Stimulated activated naive CD4-positive, alpha-beta T cell (primary cell): ENCODE measurements at places on chromosomes 5 and 9.

DNA sequence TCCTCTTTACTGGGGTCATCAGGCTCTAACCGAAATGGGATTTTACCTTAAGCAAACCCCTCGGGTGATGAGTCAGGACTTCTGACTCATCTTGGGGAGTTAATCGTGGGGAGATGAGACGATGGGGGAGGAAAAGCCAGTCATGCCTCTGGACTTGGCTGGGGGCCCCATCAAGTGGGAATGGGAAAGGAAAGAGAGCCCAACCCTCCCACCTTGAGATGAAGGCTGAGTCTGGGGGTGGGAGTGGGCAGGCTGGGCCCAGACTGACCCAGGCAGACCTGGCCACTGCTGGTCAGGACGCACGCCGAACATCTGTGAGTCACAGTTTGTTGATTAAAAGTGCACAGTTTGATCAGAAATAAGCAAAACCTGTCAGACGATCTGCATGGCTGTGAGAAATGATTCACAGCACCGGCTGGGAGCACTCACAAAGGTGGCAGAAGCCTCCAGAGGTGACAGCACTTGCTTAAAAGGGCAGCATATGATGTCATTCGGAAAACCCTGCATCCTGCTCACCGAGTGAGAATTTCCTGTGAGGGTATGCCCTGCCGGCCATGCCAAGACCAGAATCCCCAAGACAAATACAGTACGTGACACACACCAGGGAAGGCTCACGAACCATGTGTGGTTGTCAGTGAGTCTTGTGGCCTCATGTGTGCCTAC lies 50.0 kb upstream of the SLC25A51 start:
- DNase-seq: no peak

- DNase-seq: no peak
These were observed 46.0 kb upstream of the FREM1 start for GRCh38 chr9:14956208-14956607.

DNA sequence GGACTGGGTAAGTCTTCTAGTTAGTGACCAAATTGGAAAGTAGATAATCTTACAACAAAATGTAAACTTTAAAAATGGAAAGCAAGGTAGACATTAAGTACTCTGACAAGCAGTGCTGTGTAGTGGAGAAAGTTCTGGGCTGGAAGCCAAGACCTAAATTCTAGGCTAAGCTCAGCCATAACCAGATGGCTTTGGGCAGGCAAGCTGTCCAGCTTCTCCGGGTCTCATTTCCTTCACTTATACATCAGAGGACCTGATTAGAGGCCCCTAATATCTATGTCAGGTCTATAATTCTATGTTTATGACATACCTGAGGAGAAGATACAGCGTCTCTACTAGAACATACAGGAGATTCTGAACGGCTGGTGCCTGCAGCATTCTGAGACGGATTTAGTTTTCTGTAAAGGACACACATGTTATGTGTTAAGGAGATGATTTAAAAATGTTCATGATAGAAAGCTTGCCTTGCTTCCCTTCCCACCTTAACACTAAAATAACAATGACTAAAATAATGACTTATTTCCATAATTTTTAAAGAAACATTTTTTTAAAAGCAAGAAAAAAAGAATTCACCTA lies 61.2 kb downstream of the ELL2 start:
- DNase-seq: no peak

DNA sequence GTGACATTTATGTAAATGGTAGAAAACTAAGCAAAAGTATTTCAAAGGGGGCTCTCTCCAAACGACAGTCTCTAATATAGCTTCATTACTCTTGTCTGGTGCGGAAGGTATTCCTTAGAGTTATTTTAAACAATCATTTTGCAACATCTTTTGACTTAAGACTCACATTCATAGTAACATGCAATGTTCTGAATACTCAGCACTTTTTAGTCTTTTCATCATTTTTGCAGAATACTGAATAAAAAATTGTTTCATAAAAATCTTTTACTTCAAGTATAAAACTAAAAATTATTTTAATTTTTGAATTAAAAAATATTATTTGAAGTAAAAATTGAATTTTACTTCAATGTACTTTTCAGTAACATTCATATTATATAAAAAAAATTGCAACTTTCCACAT lies 321.1 kb downstream of the PLK2 start:
- DNase-seq: no peak

GRCh38 chr5:109412981-109413402 lies 3.2 kb upstream of the PJA2 start:
- no peak for DNase-seq

DNA sequence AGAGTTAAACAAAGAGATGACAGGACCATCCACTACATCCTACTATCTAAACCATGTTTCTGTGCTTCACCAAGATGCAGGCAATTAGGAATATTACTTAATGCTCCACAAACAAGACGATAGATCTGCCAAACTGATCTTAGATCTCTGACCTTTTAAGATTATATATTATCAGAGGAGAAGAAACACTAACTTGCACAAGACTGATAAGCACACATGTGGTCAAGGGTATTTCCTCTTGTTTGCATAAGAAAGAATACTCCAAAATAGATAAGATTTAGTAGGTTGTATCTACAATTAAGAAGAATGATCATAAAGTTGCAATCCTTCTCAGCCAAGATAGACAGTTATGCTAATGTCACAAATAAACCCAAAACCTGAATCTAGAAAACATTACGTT lies 601.0 kb upstream of the ACO1 start:
- DNase-seq: no peak

DNA sequence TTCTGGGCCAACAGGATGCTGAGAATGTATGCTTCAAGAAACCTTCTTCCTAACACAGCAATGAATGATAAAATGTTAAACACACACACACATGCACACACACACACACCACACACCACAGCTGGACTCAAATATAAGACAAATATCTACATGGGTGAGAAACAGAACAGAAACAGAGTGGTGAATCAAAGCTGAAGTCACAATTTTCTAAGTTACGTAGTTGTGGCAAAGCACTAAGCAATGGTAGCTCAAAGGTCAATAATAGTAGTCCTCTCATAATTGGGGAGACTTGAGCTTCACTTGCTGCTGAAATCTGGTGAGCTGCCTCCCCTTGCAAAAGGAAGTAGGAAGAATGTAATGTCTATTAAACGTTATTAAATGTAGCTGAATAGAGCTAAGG lies 33.7 kb upstream of the ITGA1 start:
- DNase-seq: no peak

DNA sequence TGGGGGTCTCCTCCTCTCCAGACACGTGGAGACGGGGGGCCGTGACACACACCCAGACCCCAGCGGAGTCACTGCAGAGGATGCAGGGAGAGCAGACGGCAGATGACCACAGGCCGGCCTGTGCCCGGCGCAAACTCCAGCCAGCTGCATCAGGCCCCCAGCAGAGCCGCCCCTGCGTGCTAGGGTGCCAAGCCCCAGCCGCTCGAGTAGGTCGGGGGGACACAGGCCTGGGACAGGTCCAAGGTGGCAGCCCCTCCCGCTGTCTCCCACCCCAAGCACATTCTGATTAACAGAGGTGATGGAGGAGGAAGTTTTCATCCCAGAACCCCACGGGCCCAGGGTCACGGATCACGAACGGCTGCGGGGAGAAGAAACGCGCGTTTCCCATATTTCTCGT lies 14.4 kb downstream of the NACC2 start:
- DNase-seq: no peak

GRCh38 chr9:80504601-80505230 lies 933.0 kb downstream of the TLE4 start:
- no peak for DNase-seq

GRCh38 chr5:72508241-72509170 lies 1.3 kb upstream of the ZNF366 start:
- DNase-seq: no peak

GRCh38 chr5:51172903-51173626 lies 210.2 kb upstream of the ISL1 start:
- no peak for DNase-seq

GRCh38 chr9:114389612-114390368 lies 2.0 kb upstream of the AKNA start:
- DNase-seq: no peak

DNA sequence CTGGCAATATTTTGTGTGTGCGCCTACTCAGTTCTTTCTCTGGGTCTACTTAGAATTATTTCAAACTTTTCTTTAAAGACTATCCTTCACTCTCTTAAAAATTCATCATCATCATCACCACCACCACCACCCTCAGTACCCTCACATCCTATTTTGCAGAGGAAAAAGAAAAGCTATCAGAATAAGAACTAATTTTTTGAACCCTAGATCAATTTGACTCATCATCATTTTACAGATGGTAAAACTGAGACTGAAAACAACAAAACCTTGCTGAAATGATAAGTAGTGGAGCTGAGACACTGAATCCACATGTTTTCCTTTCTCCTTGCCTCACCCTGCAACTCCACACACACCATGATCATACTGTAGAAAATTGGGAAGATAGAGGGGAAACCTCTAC lies 119.3 kb downstream of the SSBP2 start:
- no peak for DNase-seq

DNA sequence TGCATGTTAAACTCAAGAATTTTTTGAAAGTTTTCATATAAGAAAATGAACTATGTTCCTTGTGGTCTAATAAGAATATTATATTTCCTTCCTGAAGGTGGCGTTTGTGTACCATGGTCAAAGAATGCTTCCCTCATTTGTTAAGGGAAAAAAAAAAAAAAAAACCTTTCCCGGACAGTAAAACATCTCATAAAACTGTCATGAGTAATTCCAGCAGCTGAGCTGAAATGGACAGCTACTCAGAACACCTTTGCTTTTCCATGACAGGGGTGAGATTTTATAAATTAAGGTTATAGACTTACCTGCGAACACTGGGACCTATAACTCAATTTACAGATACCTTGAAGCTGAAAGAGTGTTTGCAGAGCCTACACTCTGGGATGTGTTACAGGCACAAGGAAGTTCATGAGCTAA lies 113.2 kb upstream of the RANBP3L start:
- no peak for DNase-seq

GRCh38 chr5:45578270-45578669 lies 117.9 kb downstream of the HCN1 start:
- DNase-seq: no peak

DNA sequence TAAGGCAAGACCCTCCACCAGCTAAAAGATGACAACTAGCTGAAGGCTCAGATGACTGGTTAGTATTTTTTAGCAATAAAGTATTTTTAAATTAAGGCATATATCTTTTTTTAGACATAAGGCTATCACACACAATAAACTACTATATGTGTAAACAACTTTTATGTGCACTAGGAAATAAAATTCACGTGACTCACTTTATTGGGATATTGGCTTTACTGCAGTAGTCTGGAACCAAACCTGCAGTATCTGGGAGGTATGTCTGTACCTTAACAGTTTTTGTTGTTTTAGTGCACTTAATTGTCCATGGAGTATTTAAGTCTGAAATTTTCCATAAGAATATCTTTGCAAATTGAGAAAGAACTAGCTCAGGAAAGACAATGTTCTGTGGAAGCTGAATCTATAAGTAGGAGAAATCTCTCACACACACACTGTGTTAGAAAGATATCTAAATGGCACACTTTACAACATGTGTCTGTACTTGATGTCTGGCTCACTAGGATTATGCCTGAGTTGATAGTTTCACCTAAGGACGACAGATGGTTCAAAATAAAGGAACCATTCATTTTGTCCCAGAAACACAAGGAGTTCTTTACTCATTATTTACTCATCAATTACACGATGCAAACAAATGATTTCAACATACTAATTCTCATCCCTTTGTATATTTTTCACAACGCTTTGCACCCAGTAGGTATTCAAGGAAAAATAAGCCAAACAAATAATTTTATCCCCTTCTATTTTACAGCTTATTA lies 4.6 kb downstream of the RAPGEF6 start:
- no peak for DNase-seq

- no peak for DNase-seq
These were observed 89.3 kb upstream of the CER1 start for GRCh38 chr9:14811844-14812243.

DNA sequence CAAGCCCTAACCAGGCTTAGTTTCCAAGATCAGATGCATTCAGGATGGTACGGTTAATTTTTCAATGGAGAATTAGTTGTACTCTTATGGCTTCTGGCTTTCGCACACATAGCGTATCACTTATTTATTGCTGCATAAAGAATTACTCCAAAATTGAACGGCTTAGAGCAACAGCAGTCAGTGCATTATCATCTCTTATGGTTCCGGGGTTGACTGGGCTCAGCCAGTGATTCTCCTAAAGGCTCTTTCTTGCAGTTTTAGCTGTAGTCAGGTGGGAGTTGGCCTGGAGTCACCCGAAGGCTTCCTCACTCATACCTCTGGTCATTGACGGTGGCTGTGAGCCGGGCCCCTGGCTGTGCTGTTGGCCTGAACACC lies 595 bp upstream of the GRHPR start:
- no peak for DNase-seq

DNA sequence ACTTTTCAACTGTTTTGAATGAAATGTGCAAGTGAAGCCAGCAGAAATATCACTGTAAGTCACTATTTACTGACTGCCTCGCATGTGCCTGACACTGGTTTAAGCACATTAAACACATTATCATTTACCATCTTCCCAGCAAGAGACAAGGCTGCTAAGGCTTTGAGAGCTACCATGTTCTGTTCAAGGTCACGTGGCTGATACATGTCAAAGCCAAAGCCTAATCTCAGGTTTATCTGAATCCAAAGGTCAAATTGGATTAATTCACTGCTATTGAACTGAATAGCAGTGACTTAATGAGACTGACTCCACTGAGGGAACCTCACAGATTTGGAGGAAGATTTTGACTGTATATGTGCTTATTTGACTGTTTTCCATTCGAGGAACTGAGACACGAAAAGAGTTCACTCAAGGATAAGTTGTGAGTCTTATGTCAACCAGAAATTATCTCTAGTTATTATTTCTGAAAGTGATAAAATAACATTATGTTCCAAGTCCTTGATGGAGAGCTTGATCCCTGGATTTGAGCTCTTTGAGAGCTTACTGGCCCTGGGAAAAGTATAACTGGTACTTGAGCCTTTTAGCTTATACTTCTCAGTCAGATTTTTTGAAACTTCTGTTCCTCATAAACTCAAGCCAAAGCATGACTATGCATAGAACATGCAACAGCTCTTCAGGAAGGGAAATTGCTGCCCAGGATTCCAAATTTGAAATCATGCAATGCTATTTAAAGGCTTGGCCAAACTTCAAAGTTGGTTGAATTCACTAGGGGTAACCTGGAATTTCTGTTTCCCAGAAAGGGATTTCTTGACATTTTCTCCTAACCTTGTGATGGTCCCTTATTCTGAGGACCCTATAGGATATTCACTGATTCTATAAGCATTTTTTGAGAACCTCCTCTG lies 23.4 kb upstream of the ARHGAP26 start:
- DNase-seq: no peak

- no peak for DNase-seq
These were observed 32.6 kb downstream of the IPPK start for GRCh38 chr9:92637326-92637725.

- DNase-seq: no peak
These were observed 18.9 kb downstream of the PDE4D start for GRCh38 chr5:59874675-59875074.

DNA sequence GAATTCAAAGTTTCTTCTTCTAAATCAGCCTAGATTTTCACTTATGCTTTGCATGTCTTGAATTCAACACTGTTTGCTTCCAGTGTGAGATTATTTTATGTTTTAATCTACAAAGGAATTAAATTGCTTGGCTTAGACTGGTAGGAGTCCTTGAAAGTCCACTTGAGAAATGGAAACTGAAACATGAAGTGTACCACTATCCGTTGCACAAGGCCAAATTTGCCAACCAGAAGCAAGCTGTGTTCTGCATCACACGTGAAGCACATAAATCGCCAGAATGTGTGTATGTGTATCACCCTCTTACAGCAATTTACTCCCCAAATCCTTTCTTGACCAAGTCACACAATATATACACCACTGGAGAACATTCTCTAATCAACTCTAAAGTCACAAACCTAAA lies 10.3 kb downstream of the SEMA6A start:
- DNase-seq: no peak

- no peak for DNase-seq
These were observed 15.3 kb upstream of the RPL26L1 start for GRCh38 chr5:172943906-172944305.
